Endothelial cell (in vitro differentiated cells): ENCODE measurements at places on chromosomes 2 and 18. TPM values are rescaled to one million over a fixed set of nuclear protein-coding genes. Genes with fewer than 3 reads are reported as not detected.

DNA sequence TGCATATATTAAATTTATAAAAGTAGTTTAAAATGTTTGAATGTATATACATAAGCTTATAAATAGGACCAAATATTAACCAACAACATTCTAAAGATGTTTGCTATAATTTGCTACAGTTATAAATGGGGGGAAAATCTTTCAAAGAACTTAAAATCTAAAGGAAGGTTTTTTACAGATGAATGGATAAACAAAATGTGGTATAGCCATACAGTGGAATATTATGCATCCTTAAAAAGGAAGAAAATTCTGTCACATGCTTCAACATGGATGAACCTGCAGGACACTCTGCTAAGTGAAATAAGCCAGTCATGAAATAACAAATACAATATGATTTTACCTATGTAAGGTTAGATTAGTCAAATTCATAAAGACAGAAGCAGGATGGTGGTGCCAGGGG, 75.8 kb downstream of the TMEM17 start:
- peaks cover 3% of the 10 kb centered on the region for H3K36me3 ChIP-seq
- no peak overlapping the region for H3K27ac ChIP-seq

GRCh38 chr2:190807886-190808285, 72.7 kb upstream of the GLS start:
- DNase-seq = no peak
- no peaks in the 10 kb centered on the region for H3K36me3 ChIP-seq
- H3K4me1 ChIP-seq = peaks cover 8% of the 10 kb centered on the region
- no peak overlapping the region for H3K27ac ChIP-seq

The SPEG gene
- 6.1 TPM for total RNA-seq

DNA sequence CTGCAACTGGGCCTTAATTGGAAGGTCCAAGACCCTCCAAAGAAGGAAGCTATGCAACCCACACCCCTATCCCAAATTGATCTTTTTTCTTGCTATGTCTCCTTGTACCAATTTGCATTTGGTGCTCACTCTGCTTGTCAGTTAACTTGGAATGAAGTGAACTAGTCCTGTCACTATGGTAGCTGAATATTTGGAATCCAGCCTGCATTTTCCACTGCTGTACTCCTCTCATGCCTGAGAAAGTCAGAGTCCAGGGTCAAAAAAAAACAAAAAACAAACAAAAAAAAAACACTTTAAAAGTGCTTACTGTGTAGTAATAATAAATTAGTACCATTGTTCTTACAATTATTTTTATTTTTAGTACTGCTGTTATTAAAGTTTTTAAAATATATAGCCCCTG, 462.8 kb upstream of the SLC8A1 start:
- H3K27ac ChIP-seq = no peak overlapping the region
- H3K27me3 ChIP-seq = peaks cover 2% of the 10 kb centered on the region
- H3K4me3 ChIP-seq = no peak overlapping the region
- H3K36me3 ChIP-seq = no peaks in the 10 kb centered on the region
- H3K4me1 ChIP-seq = no peaks in the 10 kb centered on the region

GRCh38 chr2:189880832-189881492, 96.7 kb downstream of the PMS1 start:
- H3K27me3 ChIP-seq = no peaks in the 10 kb centered on the region
- no peak overlapping the region for H3K27ac ChIP-seq
- peaks cover 15% of the 10 kb centered on the region for H3K4me1 ChIP-seq
- no peak for DNase-seq
- no peaks in the 10 kb centered on the region for H3K36me3 ChIP-seq

- no peak overlapping the region for H3K4me3 ChIP-seq
- H3K27me3 ChIP-seq = no peaks in the 10 kb centered on the region
- DNase-seq = no peak
- H3K4me1 ChIP-seq = no peaks in the 10 kb centered on the region
- H3K36me3 ChIP-seq = no peaks in the 10 kb centered on the region
- no peak overlapping the region for H3K27ac ChIP-seq
Observed at GRCh38 chr2:34104601-34105000, 505.5 kb upstream of the FAM98A start.

The UGT1A5 gene
- total RNA-seq = not detected

The CTAGE1 gene
- not detected for total RNA-seq

DNA sequence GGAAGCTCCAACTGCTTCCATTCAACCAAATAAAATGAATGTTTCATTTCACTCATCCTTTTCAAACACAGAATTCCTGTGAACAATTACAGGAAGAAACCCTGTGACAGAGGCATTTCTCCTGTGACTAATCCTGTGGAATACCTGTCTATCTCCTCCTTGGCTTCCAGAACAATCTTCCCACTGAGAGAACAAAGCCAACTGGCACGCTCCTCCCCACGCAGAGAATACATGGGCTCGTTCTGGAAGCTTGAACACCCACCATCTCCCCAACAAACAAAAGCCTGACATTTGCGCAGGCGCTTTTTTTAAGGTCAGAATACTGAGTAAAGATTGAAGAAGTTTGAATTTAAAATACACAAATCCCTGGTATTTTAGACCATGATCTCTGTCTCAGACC, 104.7 kb upstream of the SLC66A3 start:
- peaks cover 13% of the 10 kb centered on the region for H3K4me1 ChIP-seq
- peaks cover 3% of the 10 kb centered on the region for H3K36me3 ChIP-seq
- DNase-seq = no peak
- H3K27ac ChIP-seq = peak overlapping the region; percentile 62
- peaks cover 3% of the 10 kb centered on the region for H3K27me3 ChIP-seq

The FKBP1B gene
- total RNA-seq = 31.1 TPM

DNA sequence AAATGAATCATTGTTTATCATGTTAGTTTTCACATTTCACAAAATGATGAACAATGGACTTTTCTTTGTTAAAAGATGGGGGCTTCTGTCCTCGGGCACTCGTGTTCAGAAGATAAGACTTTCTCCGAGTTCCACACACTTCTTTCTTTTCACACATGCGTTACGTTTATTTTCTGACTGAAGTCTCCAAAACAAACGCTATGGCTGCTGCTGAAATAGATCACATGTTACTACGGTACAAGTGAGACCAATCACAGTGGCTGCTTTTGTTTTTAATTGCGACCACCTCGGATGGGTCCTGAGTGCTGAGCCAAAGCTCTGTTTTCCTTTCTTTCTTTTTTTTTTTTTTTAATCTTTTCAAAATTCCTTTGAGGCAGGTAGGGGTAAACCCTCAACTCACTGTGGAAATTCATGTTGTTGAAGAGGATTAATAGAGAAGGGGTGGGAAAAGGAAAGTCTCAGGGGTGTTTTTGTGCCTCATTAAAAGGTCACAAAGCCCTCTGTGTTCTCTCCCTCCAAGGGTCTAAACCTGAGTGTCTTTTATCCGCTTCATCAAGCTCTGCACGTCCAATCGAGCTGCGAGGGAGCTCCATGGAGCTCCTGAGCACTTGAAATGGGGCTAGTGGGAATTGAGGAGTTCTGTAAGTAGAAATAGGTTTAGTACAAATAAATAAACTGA, 48.2 kb downstream of the ARL4C start:
- no peaks in the 10 kb centered on the region for H3K27me3 ChIP-seq
- DNase-seq = no peak
- no peak overlapping the region for H3K4me3 ChIP-seq
- peaks cover 11% of the 10 kb centered on the region for H3K4me1 ChIP-seq
- no peaks in the 10 kb centered on the region for H3K36me3 ChIP-seq
